Left ventricle myocardium superior (tissue), 1 donor: ENCODE measurements at places on chromosomes 12 and 14. TPM values are rescaled to one million over a fixed set of nuclear protein-coding genes. Genes with fewer than 3 reads are reported as not detected.

CYP27B1 gene
- total RNA-seq, result not detected

- DNase-seq, result no peak
Measured at GRCh38 chr12:6752167-6752920, 597 bp downstream of the MLF2 start.

GRCh38 chr14:96626121-96626768 lies 124.1 kb downstream of the PAPOLA start:
- DNase-seq, result no peak

GRCh38 chr12:78880078-78880477 lies 15.5 kb downstream of the SYT1 start:
- DNase-seq, result no peak

LTB4R gene
- 1.6 TPM for total RNA-seq

DNA sequence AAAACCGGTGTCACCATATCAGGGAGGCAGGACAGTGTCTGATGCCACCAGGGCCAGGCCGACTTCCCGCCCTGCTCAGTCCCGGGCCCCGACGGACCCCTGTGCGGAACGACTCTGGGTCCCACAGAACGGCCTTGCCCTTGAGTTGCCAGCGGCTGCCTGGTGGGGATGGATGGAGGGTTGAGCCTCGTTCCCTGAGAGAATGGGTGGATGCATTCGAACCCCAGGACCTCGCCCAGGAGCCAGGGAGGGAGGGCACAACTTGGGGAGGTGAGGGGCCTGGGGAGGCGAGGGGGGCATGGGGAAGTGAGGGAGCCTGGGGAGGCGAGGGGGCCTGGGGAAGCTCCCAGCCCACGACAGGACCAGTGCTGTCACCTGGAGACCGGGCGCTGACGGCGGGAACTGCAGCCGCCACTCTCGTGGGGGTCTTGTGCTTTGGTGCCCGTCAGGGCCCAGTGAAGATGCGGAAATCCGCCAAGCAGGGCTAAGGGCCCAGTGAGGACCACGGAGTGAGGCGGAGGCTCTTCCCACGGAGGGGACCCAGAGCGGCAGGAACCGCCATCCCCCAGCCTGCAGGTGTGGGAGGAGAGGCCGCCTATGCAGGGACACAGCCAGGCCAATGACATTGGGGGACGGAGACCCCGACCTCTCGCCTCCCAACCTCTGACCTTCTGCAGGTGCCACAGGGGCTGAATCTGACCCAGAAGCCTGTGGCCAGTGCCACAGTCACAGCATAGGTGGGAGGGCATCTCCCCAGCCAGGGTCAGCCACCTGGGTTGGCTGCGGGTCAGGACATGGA lies 74.4 kb upstream of the GALNT9 start:
- peak; percentile 14 for DNase-seq

MYF6 gene
- not detected for total RNA-seq

DNA sequence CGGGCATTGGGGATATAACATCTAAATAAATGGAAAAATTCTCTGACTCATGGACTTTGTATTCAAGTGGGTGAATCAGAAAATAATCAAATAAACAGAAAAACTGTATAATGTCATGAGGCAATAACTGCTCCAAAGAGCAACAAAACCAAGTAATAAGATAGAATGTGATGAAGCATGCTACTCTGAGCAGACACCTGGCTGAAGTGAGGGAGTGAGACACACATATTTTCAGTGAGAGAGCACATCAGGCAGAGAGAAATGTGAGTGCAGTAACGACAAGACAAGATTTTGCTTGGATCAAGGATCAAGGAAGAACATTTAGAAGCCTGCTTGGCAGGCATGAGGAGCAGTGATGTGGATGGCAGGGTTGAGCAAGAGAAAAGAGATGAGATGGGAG lies 75.8 kb upstream of the CCDC91 start:
- no peak for DNase-seq

GARIN6 gene
- not detected for total RNA-seq

DNA sequence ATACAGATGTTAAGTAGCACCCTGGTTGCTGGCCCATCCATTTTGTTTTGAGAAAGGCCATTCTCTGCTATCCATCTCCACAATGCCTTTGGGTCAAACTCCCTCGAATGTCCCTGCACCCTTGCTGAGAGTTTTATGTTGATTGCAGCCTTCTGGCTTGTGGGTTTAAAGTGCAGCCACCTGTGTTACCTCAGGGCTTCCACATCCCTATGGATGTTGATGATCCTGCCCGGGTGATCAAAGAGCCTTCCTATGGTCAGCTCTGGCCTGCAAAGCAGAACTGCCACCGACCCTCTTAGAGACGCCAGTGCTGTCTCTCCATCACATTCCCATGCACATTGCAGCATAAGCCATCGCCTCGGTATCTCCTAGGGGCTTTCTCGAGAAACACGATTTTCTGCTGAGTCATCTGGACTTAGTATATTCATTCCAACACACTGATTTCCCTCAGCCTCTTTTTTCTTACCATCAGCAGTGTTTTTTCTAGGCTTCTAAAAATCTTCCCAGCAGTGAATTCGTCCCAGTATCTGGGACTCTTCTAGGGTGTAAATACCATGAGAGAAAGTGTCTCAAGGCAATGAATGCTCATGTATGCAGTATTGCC lies 585.7 kb upstream of the TMEM132C start:
- no peak for DNase-seq

NGB gene
- total RNA-seq, result not detected

GRCh38 chr12:53287741-53288216 lies 7.6 kb upstream of the PFDN5 start:
- DNase-seq, result peak; percentile 78

PTCSC3 gene
- not detected for total RNA-seq

DNA sequence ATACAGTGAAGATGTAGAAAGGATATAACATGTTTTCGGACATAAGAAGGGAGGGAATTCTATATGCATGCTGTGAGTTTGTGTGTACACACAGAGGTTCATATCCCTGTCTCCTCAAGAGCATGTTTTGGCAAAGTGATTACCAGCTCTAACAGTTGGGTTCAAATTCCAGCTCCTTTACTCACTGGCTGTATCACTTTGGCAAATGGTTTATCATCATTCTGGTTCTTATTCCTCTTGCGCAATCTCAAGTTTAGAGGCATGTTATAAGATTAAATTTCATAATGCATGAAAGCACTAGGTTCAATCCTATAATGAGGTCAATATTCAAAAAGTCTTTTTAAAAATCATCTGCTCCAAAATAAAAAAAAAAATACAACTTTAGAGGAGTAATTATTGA lies 107.7 kb upstream of the LRFN5 start:
- DNase-seq, result no peak

PTPRQ gene
- total RNA-seq, result 0.77 TPM

DNA sequence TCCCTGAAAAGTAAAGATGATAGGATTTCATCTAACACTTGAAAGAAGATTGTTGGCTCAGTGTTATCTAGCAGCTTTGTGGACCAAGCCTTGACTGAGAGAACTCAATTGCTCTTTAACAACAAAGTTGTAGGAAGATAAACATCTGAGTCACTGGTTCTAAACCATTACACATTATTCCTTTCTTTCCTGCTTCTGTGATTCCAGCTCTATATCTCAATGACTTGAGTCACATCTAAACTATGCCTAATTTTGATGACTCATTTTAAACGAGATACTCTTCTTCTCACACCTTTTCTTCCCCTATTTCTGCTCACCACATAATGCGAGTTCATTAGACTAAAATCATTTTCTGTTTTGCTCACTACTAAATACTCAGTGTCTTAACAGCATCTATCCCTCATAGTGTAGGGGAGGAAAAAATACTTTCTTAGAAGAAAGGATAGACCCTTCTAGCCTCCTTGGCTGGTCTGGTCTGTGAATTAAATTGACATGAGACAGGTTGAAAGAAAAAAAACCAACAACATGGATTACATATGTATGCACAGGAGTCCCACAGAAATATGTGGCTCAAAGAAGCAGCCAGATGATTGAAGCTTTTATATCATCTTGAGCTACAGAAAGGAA lies 201.4 kb downstream of the C12orf50 start:
- no peak for DNase-seq

DNA sequence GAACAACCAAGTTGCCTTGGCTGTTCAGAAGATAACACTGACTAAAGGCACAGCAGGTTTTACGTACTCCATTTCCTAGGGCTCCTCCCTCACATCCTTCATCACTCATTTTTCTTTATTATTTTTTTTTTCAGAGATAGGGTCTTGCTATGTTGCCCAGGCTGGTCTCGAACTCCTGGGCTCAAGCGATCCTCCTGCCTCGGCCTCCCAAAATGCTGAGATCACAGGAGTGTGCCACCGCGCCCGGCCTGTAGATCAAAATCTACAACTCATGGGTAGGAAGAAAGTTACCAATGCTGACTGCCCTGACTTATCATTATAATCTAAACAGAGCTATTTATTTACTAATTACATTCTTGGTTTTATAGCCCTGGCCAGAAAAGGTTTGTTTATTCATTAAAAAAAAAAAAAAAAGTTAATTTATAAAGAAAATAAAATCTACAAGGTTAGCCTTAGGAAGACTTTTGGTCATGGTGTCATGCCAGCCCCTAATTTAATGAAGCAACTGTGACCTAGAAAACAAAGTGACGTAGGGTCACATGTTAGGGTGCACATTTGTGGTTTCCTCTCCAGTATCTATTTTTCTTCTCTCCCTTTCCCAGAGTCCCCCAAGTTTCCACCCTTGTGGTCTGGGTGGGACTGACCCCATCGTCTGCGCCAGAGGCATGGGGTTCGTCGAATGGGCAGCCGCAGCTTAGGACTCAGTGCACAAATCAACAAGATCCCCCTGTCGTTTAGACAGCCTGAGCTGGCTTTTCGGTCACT lies 19.0 kb upstream of the FOXN3 start:
- DNase-seq, result no peak

GLS2 gene
- total RNA-seq, result 0.57 TPM

DNA sequence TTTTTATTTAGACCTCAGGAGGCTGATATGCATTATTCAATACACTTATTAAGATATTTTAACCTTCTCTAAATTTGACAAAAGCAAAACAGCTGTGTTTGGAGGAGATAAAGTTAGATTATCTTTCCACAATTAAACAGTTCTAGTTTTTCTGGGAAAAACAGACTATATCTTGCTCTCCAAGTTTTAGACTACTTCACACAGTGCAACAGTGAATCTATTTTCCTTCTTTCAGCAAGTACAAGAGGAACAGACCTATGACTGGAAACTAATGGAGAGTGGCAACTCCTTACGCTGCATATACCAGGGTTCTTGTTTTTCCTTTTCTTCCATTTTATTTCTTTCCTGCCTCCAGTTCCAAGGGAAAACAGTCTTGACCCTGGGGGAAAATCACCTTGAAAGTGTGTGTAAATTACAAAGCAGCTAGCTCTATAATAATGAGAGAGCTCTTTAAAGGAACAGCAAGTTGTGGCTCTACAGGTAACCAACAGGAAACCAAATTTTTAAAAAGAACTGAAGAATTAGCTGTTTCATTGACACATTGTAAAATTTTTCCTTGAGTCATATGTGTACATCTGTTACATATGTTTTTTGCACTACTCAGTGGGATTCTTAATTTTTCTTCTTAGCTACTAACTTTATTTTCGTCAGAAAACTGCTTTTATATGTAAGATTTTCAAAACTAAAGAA lies 27.4 kb downstream of the DNM1L start:
- no peak for DNase-seq

- DNase-seq, result no peak
Measured at GRCh38 chr12:64269161-64269560, 47.1 kb upstream of the KICS2 start.

- no peak for DNase-seq
Measured at GRCh38 chr12:71270057-71270456, 112.3 kb upstream of the TSPAN8 start.

DNA sequence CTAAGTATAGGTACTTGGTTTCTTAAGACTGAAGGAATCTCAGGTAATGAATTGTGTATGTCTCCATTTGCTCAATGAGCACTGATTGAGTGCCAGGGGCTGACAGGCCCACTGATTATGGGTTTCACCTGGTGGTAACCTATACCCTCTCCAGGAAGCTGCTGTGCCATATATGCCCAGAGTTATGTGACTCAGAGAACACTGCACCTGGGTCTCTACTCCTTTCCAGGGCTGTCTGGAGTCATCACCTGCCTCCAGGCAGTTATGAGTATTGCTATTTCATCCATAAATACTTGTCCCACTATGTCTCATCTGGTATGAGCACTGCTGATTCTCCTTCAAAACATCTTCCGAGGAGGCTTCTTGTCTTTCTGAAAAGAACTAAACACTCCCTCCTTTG lies 692.9 kb downstream of the BCL11B start:
- no peak for DNase-seq

TMCC3 gene
- total RNA-seq, result 2.2 TPM

GRCh38 chr12:105555556-105556295 lies 225.2 kb downstream of the C12orf75 start:
- DNase-seq, result no peak

ITGA7 gene
- total RNA-seq, result 488 TPM

GRCh38 chr12:109928058-109928656 lies 28.1 kb downstream of the TCHP start:
- DNase-seq, result no peak

DNA sequence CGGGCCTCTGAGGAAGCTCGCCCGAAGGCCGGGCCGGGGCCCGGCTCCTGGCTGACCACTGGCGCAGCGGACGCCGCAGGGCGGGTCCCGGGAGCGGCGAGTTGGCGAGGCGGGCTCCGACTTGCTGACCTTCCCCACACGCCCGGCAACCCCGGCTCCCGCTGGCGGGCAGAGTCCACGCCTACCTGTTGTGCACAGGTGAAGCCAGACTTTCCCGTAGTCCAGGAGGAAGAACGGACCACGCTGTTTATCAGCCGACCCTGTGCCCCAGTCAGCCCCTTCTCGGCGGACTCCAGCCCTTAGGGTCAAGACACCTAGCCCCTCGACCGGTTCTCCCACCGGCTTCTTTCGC lies 407 bp downstream of the HEATR5A start:
- DNase-seq, result peak; percentile 81

DNA sequence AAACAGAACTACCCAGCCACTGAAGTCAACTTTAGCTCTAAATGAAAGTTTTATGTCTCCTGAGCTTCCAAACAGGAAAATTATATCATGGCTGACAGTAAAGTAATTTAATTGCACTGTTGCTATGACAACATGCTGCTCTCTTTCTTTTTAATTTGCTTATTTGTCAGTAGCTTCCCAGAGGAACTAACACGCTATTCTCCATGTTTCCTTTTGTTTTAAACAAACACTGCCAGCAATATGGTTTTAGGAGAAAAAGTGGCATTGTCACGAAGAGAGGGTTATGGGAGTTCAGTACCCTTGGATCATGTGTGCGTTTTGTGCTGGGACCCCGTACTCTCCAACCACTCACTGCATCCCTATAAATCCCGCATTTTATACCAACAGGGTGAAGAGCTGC lies 1.9 kb downstream of the FOXN3 start:
- no peak for DNase-seq

GRCh38 chr12:54858562-54858961 lies 4.2 kb downstream of the MUCL1 start:
- no peak for DNase-seq
